ENCODE measurements at places on chromosomes 11 and 22.

- no peak for DNase-seq
Observed at GRCh38 chr22:45754822-45755221, 83.2 kb downstream of the ATXN10 start.

DNA sequence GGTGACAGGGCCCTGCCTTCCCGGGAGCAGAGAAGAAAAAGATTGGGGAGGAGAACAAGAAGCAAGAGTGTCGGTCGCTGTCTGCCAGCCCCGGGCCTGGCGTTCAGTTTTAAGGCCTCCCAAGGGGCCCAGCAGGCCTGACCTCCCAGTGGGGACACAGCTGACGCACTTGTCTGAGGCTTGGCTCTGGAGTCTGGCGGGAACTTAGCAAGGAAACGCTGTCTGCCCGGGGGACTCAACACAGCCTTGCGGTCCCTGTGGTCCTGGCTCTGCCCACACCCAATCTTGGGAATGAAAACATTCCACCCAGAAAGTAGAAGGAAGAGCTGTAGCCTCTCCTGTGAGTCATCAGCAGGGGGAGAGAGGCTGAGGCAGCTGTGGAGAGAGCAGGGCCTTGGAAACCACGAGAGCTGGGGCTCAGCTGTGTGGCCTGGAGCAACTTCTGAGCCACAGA, 54.4 kb downstream of the TRAF6 start:
- peak; percentile 78 for DNase-seq

GRCh38 chr11:65310215-65310614, 4.5 kb upstream of the CDC42EP2 start:
- no peak for DNase-seq

- DNase-seq, result no peak
Observed at GRCh38 chr22:49118065-49118464, 709.6 kb downstream of the BRD1 start.

DNA sequence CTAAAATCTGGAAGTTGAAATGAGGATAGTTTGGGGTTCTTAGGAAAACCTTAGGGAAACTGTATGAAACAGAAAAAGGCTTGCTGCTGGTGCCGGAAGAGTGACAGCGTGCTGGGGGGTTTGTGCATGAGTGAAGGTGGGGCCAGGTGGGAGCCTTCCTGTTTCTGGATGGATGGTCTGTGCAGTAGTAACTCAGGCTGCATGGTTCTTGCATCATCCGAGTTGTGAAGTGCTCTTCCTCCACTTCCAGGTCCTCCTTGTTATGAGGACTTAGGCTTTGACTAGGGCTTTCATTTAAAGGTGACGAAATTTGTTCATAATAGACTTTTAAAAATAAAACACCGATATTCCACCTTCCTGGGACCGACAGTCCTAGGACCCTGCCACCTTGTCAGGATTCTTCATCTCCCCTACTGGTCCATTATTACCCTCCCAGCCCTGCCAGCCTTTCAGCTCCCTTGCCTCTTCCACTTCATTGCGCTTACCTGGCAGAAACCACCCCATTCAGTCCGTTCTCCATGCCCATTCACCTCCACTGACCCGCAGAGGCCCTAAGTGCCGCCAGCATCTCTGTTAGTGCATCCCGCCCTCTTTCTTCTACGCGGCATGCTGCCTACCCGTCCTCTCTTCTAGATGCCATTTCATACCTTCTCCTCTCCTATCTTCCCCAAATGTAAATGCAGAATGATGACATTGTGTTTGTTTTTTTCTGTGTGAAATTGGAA, 47.3 kb downstream of the PPFIA1 start:
- DNase-seq, result no peak

- DNase-seq, result no peak
Observed at GRCh38 chr11:127050186-127050585, 49.6 kb upstream of the KIRREL3 start.

DNA sequence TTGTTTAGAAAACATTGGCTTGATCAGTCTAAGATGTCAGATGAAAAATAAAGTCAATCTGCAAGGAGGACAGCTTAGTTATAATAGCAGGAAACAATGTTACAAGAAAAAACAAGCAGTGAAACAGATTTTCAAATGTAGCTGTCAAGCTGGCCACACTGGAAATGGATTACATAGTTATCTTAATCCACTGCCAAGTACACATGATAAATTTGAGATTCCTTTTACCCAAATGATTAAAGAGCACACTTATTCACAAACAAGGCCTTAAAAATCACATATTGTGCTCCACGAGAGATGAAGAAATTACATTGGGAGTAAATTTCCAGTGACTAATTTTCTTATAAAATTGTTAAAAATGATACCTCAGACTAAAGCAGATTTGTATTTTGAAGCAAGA, 17.5 kb upstream of the ESAM start:
- no peak for DNase-seq

DNA sequence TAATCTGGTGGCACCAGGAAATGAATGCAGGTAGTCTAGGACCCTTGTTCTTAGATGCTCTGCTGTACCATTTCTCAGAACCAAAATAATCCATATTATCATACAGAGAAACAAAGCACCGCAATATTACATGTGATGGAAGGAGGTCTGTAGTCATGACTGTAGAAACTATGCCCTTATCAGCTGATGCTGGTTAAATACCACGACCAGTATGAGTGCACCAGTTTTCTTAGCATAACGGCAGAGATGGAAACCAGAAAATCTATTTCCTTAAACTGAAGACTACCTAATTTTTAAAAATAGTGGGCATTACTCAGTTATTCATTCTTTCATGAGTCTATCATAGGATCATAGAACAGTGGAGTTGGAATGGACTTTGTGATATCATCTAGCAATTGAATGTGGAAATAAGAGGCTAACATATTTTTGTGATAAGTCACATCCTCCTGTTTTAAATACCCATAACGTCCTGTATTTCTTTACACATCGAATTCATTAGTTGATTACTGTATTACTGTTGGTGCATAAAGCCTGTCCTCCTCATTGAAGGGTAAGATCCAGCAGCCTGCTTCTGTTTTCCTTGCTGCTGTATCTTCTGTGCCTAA, 15.1 kb downstream of the JHY start:
- DNase-seq, result no peak

GRCh38 chr22:50694099-50694605, 21.5 kb downstream of the SHANK3 start:
- no peak for DNase-seq

DNA sequence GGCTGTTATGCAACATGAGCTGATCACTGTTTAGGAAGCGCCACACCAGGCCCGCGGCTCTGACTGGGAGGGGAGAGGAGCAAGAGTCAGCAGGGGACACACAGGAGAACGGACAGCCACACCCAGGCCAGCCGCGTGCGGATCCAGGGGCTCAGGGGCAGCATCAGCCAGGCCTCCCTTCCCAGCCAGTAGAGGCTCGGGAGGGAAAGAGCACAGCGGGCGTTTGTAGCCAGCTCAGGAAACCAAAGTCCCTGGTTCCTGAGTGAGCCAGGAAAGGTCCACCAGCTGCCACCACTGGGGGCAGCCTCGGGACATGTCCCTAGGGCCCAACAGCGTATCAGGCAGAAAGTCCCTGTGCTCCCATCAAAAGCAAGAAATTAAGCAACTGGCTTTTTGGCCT, 71.8 kb upstream of the PITPNB start:
- peak; percentile 9 for DNase-seq

DNA sequence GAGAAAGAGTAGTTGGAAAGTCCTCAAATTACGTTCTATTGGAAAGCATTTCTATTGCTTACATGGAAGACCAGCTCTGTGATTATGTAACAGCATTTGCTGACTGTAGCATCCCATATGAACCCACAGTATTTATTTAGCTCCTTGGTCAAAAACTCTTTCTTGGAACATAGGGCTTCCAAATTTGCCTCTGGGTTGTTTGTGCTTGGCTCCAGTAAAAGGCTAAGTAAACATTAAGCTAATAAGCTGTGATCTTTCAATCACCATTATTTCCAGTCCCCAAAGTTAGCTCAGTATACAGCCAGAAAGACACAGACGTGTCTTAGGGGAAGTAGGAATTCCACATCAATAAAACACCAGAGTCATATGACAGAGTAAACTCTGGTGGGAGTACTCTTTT, 668.8 kb downstream of the DLG2 start:
- no peak for DNase-seq

- DNase-seq, result no peak
Observed at GRCh38 chr11:128867277-128867676, at the start of gene KCNJ1. TSS of gene KCNJ1 (minus strand) at chr11:128867296. CDS start at chr11:128840243, 27,053 bp downstream.

DNA sequence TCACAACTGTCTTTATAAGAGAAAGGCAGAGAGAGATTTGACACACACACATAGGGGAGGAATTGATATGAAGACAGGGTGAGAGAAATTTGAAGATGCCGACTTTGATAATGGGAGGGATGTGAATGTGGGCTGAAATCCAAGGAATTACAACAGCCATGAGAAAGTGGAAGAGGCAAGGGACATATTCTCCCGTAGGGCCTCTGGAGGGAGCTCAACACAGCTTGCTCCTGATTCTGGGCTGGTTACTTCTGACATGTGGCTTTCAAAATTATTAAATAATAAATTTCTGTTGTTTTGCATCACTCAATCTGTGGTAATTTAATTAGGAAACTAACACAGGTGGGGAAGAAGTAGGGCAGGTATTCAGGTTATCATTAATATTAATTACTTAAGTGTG, 282.9 kb downstream of the LUZP2 start:
- no peak for DNase-seq

DNA sequence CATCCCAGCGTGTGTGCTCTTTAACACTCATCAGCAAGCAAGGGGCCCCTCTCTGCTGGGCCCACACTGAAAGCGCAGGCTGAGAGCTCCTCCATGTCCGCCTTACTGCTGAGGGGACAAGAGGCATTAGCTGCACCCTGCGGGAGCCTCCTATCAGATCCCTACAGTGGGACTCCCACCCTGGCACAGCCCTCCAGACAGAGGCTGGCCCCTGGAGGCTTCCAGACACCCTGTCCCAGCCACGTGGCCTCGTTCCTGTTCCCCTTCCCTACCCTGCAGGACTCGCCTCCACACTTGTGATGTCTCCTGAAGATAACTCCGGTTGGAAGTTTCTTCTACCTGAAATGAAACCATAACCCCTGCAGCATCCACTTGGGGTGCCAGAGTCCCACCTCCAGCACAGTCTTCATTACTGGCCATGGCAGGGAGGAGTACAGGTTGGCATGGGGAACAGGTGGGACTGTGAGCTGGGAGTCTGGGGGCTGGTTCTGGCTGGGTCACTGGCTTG, 5.0 kb upstream of the SH3BP1 start:
- DNase-seq, result no peak

- DNase-seq, result no peak
Observed at GRCh38 chr11:94450048-94450447, 43.6 kb downstream of the MRE11 start.

- no peak for DNase-seq
Observed at GRCh38 chr11:118060869-118061268, 16.0 kb upstream of the TMPRSS4 start.

- no peak for DNase-seq
Observed at GRCh38 chr22:41947424-41948080, 600 bp upstream of the CENPM start.

GRCh38 chr22:32218470-32218869, 13.6 kb upstream of the RFPL2 start:
- no peak for DNase-seq

DNA sequence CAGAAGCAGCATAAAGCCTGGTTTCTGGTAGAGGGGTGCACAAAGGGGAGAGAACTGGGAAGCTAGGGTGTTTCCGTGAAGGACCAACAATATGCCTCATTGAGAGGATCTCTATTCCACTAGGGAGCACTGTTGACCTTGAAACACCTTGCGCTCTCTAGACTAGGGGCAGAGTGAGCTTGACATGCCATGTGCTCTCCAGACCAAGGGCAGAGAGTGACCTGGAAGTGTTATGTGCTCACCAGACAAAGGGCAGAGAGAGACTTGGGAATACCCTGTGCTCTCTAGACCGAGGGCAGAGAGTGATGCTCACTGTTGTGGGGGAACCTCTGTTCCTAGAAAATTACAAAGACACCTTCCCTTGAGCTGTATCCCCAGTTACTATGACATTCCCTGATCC, 15.2 kb upstream of the EI24 start:
- DNase-seq, result no peak

- DNase-seq, result no peak
Observed at GRCh38 chr11:12768726-12769673, 94.8 kb downstream of the TEAD1 start.

- no peak for DNase-seq
Observed at GRCh38 chr11:69704508-69705253, 859 bp upstream of the FGF19 start.

DNA sequence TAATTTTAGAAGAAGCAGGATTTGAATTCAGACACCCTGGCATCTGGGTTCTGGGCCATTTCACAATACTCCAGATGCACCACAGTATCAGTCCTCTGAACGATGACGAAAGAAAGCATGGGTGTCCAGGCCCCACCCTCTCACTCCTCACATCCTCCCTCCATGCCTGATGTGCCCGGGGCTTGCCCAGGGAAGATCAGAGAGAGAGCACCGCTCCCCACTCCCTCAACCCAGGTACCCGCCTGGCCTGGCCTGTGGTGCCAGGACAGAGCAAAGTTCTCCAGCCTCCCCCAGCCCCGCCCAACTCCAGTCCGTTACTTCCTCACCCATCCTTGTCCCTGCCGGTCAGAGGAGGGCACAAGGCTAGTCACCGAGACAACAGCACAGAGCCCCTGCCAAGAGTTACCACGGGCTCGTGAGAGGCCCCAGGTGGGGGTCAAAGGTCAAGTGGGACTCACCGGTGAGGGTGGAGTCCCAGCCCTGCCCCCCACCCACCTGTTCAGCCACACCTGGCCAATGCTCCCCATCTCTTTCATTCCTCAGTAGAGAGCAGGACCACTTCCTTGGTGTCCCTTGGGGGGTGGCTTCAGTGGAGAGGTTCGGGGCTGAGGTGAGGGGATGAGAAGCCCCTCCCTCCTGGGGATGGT, 8.1 kb downstream of the BCL9L start:
- peak; percentile 90 for DNase-seq

GRCh38 chr11:85590848-85591483, 36.2 kb downstream of the DLG2 start:
- DNase-seq, result peak; percentile 17

- DNase-seq, result no peak
Observed at GRCh38 chr22:23072077-23072910, 2.0 kb downstream of the GNAZ start.

DNA sequence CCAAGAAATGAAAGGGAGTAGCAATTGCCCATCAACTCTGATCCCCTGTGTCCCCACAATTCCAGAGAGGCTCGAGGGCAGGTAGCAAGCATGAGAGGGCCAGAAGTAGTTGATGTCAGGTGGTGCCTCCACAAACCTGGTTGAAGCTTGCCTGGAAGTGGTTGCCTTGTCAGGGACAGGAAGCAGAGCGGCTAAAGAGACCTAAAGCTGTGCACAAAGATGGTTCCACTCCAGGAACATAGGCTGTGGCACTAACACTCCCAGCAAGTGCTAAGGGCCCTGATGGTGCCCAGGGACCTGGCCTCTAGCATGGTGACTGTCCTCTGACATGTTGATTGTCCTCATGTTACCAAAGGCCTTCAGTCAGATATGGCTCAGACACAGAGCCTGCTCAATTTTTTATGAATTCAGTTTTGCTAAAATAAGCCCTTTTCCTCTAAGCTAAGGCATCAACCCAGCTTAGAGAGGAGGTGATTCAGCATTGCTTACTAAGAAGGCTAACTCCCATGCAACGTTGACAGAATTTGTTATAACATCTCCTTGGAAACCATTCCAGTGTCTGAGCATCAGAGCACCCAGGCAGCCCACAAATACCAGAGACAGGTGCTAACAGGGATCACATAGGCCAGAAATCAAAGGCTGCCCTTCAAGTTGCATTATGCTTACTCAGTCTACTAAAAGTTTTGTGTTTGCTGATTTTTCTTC, 196.3 kb upstream of the ARHGAP20 start:
- peak; percentile 63 for DNase-seq

GRCh38 chr22:39943337-39943736, 16.9 kb upstream of the TMA7B start:
- no peak for DNase-seq

GRCh38 chr11:85947431-85948272, 92.5 kb downstream of the CCDC83 start:
- peak; percentile 79 for DNase-seq

GRCh38 chr11:37926772-37927171, 1328.7 kb upstream of the RAG2 start:
- DNase-seq, result no peak

All from fibroblast of the conjunctiva (primary cell).